ENCODE measurements at places on chromosomes 12 and 14.

DNA sequence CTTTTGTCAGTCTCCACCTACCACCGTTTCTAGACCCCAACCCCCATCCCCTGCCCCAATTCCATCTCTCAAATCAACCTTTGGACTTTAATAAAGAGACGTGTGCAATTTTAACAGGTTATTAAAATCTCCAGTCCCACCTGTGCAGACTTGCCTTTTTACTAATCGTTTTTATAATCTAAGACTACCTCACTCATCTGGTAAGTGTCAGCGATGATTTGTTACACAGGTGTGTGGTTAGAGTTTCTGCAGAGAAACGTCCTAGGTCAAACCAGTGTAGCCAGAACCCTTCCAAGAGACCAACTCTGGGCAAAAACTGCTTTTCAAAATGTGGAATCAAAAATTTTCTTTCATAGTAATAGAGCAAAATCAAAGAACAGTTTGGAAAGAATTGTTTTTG is 60.4 kb upstream of the PELI2 start:
- no peak overlapping the region for H3K27ac ChIP-seq
- no peak overlapping the region for H3K4me3 ChIP-seq
- no peaks in the 10 kb centered on the region for H3K27me3 ChIP-seq
- H3K36me3 ChIP-seq: no peaks in the 10 kb centered on the region

DNA sequence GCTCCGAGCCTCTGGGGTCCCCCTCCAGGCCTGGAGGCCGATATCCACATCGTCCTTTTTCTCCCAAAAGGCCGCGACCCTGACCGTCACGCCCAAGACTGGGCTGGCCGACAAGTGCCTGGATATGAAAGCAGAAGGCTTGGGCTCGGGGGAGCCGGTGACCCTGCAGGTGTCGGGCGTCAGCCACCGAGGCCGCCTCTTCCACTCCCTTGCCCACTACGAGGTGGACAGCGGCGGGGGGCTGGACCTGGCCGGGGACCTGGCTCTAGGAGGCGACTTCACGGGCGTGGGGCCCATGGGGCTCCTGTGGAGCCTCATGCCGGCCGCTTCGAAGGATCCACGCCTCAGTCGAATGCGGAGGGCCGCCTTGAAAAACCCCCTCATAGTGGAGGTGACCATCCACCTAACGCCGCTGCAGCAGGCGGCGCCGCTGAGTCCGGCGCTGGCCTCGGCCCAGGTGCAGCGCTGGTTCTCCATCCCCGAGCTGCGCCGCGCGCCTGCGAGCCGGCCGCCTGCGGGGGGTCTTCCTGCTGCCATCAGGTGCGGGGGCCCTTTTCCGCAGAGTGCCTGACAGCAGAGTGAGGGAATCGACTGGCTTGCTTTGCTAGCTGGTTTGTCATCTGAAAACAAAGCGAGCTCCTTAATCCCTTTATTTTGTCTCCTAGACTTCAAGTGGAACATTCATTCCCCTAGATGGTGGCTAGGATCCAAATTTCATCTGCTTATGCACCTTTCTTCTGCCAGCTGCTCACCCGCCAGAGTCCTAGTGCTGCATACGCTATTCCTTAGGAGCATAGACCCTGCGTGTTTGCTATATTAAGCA is 10.6 kb upstream of the DNAL1 start:
- DNase-seq: no peak
- H3K27me3 ChIP-seq: no peaks in the 10 kb centered on the region
- peak overlapping the region; percentile 67 for H3K4me3 ChIP-seq
- no peaks in the 10 kb centered on the region for H3K36me3 ChIP-seq
- peaks cover 6% of the 10 kb centered on the region for H3K4me1 ChIP-seq
- H3K27ac ChIP-seq: no peak overlapping the region

- H3K27me3 ChIP-seq: no peaks in the 10 kb centered on the region
- no peak for DNase-seq
- H3K4me1 ChIP-seq: peaks cover 45% of the 10 kb centered on the region
- H3K4me3 ChIP-seq: no peak overlapping the region
- peaks cover 44% of the 10 kb centered on the region for H3K36me3 ChIP-seq
Measured at GRCh38 chr14:103537175-103537990, 8.4 kb downstream of the TRMT61A start.

GRCh38 chr14:60329274-60329673 is 80.3 kb downstream of the PPM1A start:
- no peaks in the 10 kb centered on the region for H3K36me3 ChIP-seq
- DNase-seq: no peak
- H3K4me1 ChIP-seq: peaks cover 21% of the 10 kb centered on the region
- H3K27me3 ChIP-seq: no peaks in the 10 kb centered on the region

- peaks cover 5% of the 10 kb centered on the region for H3K4me1 ChIP-seq
- no peak for DNase-seq
- H3K4me3 ChIP-seq: peak overlapping the region; percentile 53
- H3K36me3 ChIP-seq: no peaks in the 10 kb centered on the region
Measured at GRCh38 chr12:52903855-52904508, 894 bp downstream of the KRT8 start.

DNA sequence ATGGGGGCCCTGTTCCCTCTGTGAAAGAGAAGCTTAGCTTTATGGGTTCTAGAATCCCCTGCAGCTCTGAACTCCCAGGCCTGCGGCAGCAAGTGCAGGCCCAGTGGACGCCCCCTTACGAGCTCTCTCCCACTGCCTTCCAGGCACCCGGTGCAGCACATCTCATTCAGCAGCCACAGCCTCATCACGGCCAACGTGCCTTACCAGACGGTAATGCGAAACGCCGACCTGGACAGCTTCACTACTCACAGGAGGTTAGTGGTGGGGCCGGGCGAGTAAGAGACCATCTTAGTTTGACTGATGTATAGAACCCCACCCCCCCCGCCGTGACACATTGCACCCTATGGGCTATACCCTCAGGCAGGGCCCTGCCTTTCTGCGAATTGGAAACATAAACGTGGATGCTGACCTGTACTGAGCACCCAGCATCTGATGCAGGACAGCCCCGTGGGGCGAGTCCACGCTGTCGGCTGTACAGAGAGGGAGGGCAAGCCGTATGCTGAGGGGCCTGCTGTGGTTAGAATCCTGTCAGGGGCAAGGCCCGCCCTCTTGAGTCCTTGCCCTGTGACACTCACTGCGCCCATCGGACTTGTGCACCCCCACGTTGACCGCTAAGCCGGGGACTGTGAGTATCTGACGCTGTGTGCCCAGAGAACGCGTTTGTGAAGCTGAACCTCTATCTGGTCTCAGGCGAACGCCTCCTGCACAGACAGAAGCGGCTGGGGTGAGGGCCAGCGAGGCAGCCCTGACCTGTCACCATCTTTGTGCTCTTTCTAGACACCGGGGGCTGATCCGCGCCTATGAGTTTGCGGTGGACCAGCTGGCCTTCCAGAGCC is 71.7 kb downstream of the TESC start:
- no peaks in the 10 kb centered on the region for H3K4me1 ChIP-seq
- no peak overlapping the region for H3K27ac ChIP-seq
- H3K27me3 ChIP-seq: no peaks in the 10 kb centered on the region
- no peak for DNase-seq
- H3K4me3 ChIP-seq: no peak overlapping the region

DNA sequence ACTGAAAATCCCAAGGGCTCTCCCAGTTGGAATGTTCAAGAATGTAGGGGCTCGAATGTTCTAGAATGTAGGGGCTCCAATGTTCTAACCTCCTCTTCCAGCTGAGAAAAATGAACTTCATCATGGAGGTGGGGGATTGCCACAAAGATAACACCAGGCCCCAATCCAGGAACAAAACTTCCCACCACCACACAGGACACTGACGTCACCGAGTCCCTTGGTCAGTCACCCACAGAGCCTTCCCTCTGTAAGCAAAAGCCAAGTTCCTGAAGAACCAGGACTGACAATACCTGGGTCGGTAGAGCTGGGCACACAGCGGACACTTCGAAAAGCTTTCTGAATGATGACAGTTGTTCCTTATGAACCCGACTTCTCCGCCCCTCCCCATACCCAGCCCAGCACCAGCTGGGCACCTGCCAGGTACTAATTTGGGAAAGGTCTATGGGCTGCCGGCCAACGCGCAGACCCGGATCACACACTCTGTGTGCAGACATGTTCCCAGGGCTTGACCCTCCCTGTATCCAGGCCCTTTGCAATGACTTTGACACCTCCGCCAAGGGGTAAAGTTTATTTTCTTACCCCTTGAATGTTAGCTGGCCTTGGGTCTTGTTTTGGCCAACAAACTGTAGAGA is 18.9 kb downstream of the ITPK1 start:
- H3K4me3 ChIP-seq: no peak overlapping the region
- no peak for DNase-seq
- H3K27ac ChIP-seq: no peak overlapping the region
- H3K4me1 ChIP-seq: peaks cover 86% of the 10 kb centered on the region

GRCh38 chr12:100187068-100187467 is 13.5 kb upstream of the ACTR6 start:
- H3K4me1 ChIP-seq: peaks cover 26% of the 10 kb centered on the region

GRCh38 chr14:104224506-104225277 is 86.3 kb downstream of the KIF26A start:
- H3K4me3 ChIP-seq: no peak overlapping the region

DNA sequence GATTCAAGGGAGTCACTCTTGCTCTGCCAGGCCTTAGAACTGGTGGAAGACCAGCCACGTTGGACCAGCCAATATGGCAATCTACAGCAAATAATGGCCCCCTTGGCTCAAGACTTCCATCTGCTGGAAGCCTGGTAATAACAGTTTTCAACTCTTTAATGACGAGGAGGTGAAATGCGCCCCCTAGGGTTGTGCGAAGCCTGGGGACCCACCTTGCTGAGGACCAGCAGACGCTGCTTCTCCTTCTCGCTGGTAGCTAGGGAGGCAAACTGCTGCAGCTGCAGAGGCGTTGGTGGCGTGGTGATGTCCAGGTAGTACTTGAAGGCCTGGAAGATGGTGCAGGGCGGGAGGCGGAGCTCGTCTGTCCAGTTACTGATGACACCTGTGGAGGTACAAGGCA is 41.5 kb upstream of the FBXO21 start:
- H3K4me3 ChIP-seq: no peak overlapping the region
- DNase-seq: no peak
- H3K4me1 ChIP-seq: no peaks in the 10 kb centered on the region

GRCh38 chr14:50225067-50225973 is 6.1 kb downstream of the SOS2 start:
- H3K4me3 ChIP-seq: no peak overlapping the region
- peak overlapping the region; percentile 16 for H3K27ac ChIP-seq
- H3K4me1 ChIP-seq: peaks cover 5% of the 10 kb centered on the region
- no peak for DNase-seq
- H3K27me3 ChIP-seq: no peaks in the 10 kb centered on the region

DNA sequence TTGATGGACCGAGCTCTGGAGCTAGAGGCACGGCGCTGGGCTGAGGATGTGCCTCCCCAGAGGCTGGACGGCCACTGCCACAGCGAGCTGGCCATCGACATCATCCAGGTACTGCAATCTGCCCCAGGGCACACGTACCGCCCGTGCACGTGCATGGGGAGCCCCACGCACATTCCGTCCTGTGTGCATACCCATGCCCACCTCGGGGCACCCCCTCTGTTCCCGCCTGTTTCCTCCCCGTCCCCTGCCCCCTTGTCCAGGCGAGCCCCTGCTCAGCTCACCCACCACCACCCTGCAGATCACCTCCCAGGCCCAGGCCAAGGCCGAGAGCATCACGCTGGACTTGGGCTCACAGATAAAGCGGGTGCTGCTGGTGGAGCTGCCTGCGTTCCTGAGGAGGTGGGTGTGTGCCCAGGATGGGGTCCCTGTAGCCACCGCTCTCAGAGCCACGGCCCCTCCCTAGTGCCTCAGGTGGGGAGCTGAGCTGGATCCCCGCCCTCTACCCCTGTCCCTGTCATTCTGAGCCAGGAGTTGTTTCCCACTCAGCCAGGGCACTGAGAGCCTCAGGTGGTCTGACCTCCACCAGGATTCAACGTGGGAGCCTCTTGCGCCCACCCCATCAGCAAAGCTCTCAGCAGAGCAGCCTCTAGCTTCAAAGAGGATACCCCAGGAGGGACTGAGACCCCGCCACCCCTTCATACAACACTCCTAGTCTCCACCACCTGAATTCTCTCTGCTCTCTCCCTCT is 6.9 kb downstream of the TNFAIP2 start:
- H3K27me3 ChIP-seq: peaks cover 13% of the 10 kb centered on the region
- no peaks in the 10 kb centered on the region for H3K4me1 ChIP-seq
- no peaks in the 10 kb centered on the region for H3K36me3 ChIP-seq
- no peak for DNase-seq

GRCh38 chr12:57146961-57147944 is at the start of gene LRP1-AS:
Gene LRP1-AS (minus strand): TSS chr12:57147619.
- H3K4me1 ChIP-seq: no peaks in the 10 kb centered on the region
- H3K27ac ChIP-seq: peak within 1 kb of the TSS; percentile 73
- H3K4me3 ChIP-seq: no peak within 1 kb of the TSS
- H3K27me3 ChIP-seq: no peaks in the 10 kb centered on the region
- no peak for DNase-seq

DNA sequence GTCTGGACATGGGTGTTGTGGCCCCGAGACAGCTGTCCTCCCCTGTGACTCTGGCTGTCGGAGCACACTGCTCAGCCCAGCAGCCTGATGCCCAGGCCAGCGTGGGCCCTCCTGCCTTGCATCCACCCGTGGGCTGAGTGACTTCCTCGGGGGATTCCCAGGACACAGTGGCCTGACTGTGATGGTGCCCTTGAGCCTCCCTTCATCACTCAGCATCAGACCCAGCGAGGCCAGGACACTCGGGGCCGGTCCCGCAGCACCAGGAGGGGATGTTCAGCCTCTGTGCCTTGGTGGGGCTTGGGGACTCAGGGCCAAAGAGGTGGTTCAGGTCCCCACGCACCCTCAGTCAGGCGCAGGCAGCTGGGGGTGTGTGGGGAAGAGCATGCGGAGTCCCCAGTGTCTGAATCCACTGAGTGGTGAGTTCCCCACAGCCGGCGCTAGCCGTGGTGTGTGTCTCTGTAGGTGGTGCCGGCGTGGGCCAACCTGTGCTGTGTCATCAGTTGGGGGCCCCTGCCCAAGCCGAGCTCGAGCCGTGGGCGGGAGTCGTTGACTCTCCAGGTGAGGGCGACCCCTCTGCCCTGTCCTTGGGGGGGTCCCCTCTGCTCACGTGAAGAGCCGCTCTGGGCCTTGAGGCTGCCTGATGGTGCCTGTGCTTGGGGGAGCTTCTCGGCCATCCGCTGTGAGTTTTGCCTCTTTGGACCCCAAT is 185.8 kb downstream of the ADGRD1 start:
- H3K27ac ChIP-seq: no peak overlapping the region
- no peaks in the 10 kb centered on the region for H3K36me3 ChIP-seq
- DNase-seq: no peak
- H3K4me3 ChIP-seq: no peak overlapping the region

DNA sequence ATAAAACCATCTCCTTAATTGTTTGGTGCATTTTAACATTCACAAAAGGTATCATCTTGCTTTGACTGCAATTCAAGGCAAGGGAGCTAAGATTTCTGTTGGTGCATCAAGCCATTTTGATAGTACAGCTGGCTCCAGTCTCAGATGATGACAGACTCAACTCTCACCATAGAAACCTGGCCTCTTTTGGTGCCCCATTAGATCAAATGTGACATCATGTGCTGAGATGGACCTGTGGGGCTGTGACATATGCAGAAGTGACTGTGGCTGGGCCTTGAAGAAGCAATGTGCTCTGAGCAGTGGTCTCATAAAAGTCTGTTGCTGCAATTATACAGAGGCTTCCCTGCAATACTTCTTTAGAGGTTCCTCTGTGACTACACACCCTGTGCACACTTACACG is 88.4 kb downstream of the SLC2A13 start:
- H3K4me3 ChIP-seq: no peak overlapping the region
- H3K27ac ChIP-seq: no peak overlapping the region
- H3K27me3 ChIP-seq: no peaks in the 10 kb centered on the region
- no peak for DNase-seq
- no peaks in the 10 kb centered on the region for H3K4me1 ChIP-seq

All from tibial nerve (tissue), 4 donors.